ENCODE measurements at places on chromosomes 1 and 21.

DNA sequence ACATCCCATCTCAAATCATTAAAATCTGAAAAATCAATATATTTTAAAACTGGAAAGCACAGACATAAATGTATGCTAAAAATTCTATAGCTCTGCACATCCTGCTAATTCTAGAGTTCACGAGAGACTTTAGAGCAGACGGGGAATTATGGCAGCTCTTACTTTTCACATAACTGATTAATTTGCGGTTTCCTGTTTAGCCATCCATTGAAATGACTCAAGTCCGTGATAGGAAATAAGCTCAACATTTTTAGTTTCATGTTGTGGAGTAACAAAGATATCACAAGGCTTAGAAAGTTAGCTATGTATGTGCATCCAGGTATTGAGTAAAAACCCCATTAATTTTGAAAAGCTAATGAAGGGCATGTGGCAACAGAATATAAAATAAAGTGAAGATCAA, 123.2 kb downstream of the SMYD2 start:
- no peak for DNase-seq

GRCh38 chr1:187408212-187409004, 579.7 kb downstream of the PLA2G4A start:
- no peak for DNase-seq

DNA sequence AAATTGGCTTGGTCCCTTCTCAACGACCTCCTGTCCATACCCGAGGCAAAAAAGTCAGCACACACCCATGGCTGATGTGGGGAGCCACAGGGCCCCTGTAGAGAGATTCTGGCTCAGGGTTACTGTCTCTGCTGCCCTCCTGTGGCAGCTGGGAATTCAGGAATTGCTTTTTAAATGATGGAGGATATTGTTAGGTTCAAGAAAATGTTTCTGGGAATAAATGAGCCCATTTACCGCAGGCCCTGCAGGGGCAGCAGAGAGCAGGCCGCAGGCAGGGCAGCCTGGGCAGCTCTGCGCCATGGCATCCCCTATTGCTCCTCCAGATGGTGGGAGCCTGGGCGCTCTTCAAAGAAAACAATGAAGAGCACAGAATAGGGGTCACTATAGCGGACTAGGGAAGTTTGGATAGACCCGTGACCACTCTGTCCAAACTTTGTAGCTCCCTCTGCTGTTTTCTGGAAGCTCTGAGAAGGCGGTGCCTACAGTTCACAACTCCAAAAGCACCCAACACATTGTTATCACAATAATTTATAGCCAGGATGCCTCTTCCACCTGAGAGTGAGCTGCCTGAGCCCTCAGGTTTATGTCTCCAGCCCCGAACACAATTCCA, 201.1 kb downstream of the BACH1 start:
- DNase-seq, result no peak

- no peak for DNase-seq
Observed at GRCh38 chr21:19999369-20000272, 998.6 kb upstream of the NCAM2 start.

DNA sequence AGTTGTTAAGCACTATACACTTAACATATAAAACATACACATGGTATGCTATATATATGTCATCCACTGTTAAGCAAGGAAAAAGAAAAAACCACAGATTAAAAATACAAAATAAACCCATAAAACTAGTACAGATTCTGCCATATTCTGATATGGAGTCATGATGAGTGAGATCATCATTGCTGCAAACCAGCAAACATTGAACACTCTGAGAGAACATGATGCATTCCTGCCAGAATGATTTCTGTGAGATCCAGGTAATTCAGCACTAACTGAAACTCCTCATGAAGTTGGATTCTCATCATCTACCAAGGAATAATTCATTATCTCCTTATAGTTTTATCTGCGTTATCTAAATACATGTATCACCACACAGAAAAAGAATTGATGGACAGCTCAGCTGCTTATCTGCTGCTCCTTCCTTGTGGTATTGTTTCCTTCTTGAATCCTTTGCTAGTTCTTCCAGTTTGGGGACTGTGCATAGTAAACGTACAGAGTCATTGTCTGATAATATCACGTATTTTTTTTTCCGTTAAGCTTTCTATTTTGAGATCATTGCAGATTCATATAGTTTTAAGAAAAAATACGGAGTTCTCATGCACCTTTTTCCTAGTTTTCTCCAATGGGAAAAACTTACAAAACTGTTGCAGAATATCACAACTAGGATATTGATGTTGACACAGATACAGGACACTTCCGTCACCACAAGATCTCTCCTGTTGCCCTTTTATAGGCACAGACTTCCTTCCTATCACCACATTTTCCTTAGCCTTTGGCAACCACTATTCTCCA, 9.3 kb downstream of the RAB4A start:
- no peak for DNase-seq

GRCh38 chr1:83741348-83741747, 257.6 kb downstream of the TTLL7 start:
- DNase-seq, result no peak

GRCh38 chr1:72281144-72281543, 1.2 kb downstream of the NEGR1 start:
- no peak for DNase-seq

DNA sequence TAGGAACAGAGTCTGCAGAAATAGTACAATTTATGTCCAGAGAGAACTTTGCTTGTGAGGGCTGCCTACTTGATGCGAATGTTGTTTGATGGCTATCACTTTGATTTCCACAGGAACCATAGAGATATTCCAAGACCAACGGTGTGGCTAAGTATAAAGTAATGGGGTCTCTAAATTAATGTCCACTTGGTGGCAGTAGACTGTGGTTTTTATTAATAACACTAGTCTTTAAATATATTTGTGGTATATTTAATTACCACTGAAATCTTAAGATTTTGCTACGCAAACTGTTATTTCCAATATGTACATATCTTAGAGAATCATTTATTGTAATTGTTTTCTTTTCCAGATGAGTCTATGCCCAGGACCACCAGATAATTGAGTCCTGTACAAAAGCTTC, 647.9 kb downstream of the PLA2G4A start:
- DNase-seq, result no peak

Measured in coronary artery (tissue), 2 donors.